Stimulated activated CD4-positive, alpha-beta T cell treated with anti-CD3 and anti-CD28 coated beads, Interleukin-2, amount 100 ng/mL, for 4 hours (primary cell): ENCODE measurements at places on chromosomes 7 and 10.

DNA sequence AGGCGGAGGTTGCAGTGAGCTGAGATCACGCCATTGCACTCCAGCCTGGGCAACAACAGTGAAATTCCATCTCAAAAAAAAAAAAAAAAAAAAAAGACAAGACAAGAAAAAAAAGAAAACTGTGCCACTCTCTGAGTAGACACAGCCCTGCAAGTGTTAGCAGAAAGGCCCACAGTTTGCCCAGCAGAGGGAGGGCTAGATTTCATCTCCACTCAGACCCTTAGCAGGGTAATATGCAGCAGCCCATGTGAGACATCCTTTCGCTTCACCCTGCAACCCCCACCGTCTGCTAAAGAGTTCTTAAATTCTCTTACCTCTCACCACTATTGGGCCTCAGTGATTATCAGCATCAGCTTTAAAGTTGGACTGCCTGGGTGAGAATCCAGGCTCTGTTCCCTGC lies 38.2 kb downstream of the CTNNA3 start:
- DNase-seq: no peak

- DNase-seq: no peak
Observed at GRCh38 chr7:90563286-90563685, 32.8 kb upstream of the CDK14 start.

GRCh38 chr7:70040970-70041766 lies 442.9 kb downstream of the AUTS2 start:
- DNase-seq: no peak

GRCh38 chr7:80372415-80372814 lies 139.4 kb downstream of the GNAT3 start:
- no peak for DNase-seq

DNA sequence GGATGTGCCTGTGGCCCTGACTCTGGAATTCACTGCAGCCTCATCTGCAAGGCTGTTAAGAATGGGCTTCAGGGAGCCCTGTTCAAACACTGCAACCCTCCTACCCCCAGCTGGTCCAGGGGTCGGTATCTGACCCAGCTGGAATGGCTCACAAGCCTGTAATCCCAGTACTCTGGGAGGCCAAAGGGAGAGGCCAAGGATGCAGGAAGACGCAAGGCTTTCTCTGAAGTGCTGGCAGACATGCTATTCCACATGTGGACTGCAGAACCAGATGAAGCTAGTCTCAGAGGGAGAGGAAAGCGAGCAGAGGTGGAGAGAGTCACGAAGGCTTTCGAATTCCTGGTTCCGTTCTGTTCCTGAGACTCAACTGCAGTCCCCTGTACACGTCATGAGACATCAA lies 45.0 kb downstream of the ESYT2 start:
- DNase-seq: no peak

GRCh38 chr10:49610114-49610457 lies at the start of gene SLC18A3:
SLC18A3 (plus strand) TSS chr10:49610310; CDS start chr10:49610741, 431 bp downstream.
- DNase-seq: no peak

GRCh38 chr10:71975087-71975870 lies 11.1 kb downstream of the CHST3 start:
- DNase-seq: no peak

DNA sequence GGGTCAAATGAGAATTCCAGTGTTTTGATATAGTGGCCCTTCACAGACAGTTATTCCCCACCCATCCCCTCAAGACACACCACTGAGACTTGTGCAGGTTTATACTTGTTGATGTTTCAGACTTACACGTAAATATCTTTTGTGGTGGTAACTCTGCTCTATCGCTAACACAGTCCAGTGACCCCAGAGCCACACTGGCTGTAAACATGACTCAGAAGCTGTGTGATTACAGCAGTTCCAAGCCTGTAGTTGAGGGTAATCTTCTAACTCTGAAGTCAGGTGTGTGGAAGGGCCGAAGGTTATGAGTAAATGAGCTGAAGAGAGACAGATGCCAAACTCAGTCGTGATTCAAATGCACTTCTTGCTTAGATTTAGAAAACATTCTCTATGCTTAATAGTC lies 19.4 kb downstream of the NOBOX start:
- DNase-seq: no peak

DNA sequence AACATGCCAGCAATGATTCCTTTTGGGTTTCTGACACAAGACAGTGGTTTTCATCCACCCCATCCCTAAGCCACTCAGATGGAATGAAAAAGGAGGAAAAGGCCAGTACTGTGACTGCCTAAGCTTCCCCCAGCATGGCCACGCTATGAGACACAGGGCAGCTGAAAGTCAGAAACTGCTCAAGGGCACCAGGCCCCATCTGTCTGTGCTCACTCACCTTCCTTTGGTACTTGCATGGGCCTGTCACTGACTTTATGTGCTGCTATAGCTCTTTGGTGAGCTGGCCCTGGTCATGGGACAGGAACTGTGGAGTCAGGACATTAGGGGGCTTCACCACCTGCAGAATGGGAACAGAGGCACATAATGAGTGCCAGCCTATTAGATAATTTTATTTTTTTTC lies 21.2 kb upstream of the ACSM6 start:
- no peak for DNase-seq

DNA sequence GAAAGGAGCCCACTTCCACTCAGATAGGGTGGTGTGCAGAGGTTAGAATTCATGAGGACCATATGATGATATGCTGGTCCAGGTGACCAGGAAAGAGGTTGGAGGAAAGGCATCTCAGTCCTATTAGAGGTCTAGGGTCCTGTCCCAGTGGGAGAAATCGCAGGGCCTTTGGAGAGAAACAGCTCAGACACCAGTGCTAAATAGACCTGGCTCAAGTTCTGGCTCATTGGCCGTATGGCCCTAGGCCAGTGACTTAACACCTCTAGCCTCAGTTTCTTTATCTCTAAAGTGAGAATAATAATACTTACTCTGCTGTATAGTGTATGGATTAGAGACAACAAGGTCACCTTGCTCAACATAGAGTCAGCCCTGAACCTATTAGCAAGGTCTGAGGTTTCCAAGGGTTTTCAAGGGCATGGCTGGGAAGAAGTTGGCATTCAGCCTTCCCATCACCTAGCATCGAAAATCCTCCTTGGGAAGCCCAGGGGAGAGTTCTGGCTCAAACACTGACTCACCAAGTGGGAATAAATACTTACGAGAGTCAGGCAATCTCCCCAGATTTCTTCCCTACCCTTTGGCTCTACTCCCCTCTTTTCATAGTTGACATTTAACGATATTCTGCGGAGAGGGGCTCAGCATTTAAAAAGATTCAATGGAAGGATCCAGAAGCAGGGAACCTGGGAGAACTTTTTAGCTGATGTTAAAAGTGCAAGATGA lies 473.1 kb upstream of the PODXL start:
- DNase-seq: no peak

- DNase-seq: no peak
Observed at GRCh38 chr7:91249506-91250233, 14.6 kb upstream of the FZD1 start.

- DNase-seq: no peak
Observed at GRCh38 chr7:5752663-5753062, 28.8 kb downstream of the RNF216 start.

DNA sequence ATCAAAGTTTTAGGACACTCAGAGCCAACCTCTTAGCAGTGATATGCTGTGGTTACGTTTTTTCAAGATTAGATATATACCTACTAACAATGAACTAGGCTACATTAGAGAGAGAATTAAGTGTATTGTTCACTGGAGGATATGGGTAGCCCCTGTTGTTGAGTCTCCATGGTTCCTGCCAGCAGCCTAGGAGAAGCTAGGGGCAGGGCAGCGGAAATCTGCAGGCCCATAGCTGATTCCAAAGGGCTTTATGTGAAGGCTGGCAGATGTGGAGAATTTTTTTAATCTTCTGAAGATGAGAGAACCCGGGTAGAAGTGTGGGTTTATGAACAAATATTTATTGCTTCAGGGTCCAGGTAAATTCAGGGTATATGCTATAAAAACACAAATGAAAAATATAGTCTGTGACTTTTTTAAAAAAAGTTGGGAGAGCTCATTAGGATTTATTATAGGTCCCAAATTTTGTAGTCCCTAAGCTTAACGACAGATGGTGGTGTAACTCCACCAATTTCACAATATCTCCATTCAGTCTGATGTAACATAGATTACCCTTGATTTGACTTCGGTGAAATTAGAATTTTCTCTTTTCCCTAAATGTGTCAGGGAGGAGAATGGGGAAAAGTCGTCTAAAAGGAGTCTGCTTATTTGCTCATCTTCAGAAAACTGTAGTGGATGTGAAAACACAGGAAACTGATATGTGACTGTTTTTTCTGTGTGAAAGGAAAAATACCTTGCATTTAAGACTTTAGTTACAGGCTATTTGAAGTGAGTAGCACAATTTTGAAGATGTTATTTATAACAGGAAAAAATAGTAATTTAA lies 163.0 kb upstream of the PPP1R3A start:
- DNase-seq: no peak

- DNase-seq: no peak
Observed at GRCh38 chr7:85890244-85890811, 703.5 kb upstream of the SEMA3D start.

DNA sequence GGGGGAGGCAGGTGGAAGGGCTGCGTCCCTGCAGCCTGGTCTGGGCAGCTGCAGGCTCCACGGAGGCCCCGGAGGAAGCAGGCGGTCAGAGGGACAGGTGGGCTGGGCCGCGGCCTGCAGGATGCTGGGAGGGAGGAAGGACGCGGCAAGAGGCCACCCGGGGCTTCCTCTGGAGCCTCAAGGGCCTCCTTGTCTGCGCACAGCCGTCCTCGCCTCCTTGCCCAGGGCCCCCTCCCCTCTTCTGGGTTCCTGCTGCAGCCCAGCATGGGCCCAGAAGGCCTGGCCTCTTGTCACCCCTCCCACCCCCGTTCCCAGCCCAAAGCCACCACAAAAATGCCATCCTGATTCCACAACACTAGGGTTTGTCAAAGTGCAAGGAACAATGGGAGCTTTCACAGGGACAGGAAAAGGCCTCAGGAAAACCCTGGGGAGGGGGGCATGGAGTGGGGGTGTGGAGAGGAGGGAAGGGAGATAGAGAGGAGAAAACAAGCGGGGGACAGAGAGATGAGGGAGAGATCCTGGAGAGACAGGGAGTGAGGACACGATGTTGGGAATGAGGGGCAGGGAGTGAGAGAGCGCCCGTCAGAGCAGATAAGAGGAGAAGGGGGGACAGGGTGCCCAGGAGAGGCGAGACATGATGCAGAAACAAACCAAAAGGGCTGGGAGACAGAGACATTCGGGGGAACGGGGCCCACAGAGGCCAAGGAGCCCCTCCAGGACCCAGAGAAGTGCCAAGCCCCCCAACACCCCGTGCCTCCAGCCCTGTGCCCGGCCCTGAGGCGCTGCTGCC lies 41.8 kb downstream of the ZCCHC24 start:
- DNase-seq: no peak

GRCh38 chr10:43796781-43797180 lies 148.1 kb upstream of the ZNF32 start:
- DNase-seq: no peak

GRCh38 chr10:128280271-128280670 lies 154.0 kb upstream of the MKI67 start:
- no peak for DNase-seq

DNA sequence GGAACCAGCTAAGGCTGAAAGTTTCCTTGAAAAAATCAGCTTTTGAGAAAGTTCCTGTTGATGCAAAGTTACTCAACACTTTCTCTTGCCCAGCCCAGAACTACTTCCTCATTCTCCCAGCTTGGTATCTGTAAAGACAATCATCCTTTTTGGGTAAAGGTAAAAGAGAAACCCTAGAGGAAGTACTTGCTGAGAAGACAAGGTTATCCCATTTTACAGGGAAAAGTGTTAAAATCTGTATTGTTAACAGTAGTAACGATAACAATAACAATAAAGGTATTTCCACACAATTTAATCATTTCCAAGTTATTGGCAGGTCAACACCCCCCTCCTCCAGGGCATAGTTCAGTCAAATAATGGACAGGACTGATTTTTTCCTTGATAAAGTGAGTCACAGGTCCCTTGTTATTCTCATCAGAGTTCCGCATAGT lies 2.4 kb downstream of the ALOX5 start:
- no peak for DNase-seq

- no peak for DNase-seq
Observed at GRCh38 chr7:39088730-39089593, 111.3 kb downstream of the POU6F2 start.

DNA sequence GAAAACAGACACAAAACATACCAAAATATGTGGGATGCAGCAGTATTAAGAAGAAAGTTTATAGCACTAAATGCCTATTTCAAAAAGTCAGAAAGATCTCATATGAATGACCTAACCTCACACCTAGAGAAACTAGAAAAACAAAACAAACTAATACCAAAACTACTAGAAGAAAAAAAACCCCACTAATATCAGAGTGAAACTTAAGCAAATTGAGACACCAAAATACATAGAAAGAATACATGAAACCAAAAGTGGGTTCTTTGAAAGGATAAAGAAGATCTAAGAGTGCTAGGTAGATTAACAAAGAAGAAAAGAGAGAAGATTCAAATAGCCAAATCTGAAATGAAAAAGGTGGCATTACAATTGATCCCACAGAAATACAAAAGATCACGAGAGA lies 494.1 kb downstream of the SH2D4B start:
- no peak for DNase-seq

DNA sequence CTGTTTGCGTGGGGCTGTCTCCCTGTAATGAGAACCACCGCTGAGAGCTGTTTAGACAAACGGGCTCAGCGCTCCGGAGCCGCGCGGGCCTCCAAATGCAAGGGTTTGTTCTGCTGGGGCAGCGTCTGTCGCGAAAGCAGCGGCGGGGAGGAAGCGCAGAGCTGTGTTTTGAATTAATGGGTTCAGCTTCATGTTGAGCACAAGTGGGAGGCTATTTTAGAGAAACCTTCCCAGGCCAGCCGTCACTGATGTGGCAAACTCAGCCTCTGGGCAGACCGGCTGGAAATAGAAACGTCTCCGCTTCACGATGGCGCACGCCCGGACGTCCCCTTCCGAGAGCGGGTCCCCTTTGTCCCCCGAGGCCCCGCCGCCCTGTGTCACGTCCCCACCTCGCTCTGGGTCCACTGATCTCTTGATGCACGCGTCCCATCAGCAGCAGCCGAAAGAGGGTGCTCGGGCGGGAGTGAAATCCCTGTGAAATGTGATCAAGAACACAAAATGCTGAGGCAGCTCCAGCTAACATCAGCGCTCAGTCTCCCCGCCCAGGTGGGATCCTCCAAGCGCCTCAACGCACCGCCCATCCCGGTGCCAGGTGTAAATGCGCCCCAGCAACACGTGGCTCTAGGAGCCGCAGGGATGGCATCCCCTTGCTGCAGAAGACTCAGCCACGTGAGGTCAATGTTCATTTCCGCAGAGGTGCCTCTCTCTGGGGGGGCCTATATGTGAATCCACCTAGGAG lies 44.9 kb downstream of the BAMBI start:
- no peak for DNase-seq
